ENCODE measurements at places on chromosomes 1 and 21. TPM values are rescaled to one million over a fixed set of nuclear protein-coding genes. Genes with fewer than 3 reads are reported as not detected.

The DMBX1 gene
- not detected for total RNA-seq

The FCRL6 gene
- total RNA-seq = 0.38 TPM

The BACE2 gene
- 51.2 TPM for total RNA-seq

The CNR2 gene
- total RNA-seq = 0.17 TPM

The DNAJC28 gene
- total RNA-seq = 2.9 TPM

The INSRR gene
- total RNA-seq = not detected

The ADAMTS1 gene
- 5.2 TPM for total RNA-seq

The RAD54L gene
- total RNA-seq = 3.6 TPM

The AGT gene
- total RNA-seq = 1.1 TPM

The CASQ2 gene
- total RNA-seq = 2.1 TPM

The GSTM5 gene
- 2.5 TPM for total RNA-seq

The PCSK9 gene
- total RNA-seq = 3.6 TPM

The TCHHL1 gene
- total RNA-seq = not detected

The LCE1F gene
- not detected for total RNA-seq

The RGS1 gene
- 8.9 TPM for total RNA-seq

The SERTAD4 gene
- total RNA-seq = 4.2 TPM

The MX2 gene
- 2.5 TPM for total RNA-seq

The COL8A2 gene
- 1.5 TPM for total RNA-seq

The TRPM2 gene
- 7.2 TPM for total RNA-seq

The OR2M3 gene
- total RNA-seq = not detected

The PLEKHA6 gene
- total RNA-seq = 82.4 TPM

The ZNF683 gene
- total RNA-seq = 1.0 TPM

The NBPF20 gene
- 4.6 TPM for total RNA-seq

The C4BPB gene
- 7.2 TPM for total RNA-seq

The SIK1 gene
- 5.5 TPM for total RNA-seq

Measured in mucosa of descending colon (tissue), 3 donors.